Activated CD4-positive, alpha-beta T cell treated with anti-CD3 and anti-CD28 coated beads, Interleukin-2, amount 10 ng/mL, durations not matched to agents 7 days and 5 days (primary cell): ENCODE measurements at places on chromosomes 16 and 17.

GRCh38 chr17:38451840-38452529 lies 23.7 kb downstream of the ARHGAP23 start:
- DNase-seq, result no peak

DNA sequence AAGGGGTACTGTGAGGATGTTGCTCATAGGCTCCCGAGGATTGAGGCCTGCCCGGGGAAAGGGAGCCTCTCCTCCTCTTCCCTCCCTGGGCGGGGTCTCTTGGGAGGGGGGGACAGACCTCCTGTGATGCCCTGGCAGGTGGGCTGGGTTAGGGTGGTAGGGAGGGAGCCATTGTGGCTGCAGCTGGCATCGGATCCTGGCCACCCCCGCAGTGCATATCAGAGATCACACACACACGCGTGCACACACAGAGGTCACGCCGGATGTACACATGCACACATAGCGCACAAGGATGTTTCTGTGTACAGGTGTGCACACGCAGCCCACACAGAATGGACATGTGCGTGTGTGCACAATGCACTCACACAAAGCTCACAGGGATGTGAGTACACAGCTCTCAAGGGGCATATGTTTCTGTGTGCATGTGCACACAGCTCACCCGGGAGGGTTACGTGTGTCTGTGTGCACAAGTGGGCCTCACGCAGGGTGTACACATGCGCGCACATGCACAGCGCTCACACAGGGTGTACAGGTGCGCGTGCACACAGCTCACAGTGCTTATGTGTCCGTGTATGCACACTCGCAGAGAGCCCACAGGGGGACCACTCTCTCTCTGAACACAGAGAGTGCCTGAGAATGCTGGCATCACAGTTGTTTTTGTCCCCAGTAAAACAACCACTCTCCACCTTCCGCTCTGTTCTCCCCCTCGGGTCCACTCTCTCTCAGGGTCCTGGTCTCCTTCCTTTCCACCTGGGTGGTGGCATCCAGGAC lies 2.4 kb downstream of the GJD3 start:
- no peak for DNase-seq

DNA sequence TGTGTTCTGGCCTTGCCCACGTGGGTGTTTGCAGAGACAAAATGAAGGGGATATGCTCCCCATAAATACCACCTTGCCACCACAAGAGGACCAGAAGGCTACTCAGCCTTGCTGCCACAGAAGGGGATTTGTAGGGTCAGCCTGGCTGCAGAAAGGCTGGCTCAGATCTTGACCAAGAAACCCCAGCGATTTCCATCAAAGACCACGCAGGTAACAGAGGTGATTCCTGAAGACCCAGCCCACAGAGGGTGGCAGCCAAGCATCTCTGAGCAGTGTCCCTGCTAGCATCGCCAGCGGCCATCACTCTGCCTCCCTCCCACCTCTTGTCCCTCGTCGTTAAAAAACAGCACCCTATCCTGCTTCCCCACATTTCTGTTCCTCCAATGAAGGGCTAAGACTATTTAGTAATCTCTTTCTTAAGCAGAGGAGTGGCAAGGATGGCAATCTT lies 54.9 kb downstream of the BEAN1 start:
- DNase-seq, result no peak

GRCh38 chr17:81499601-81499970 lies 13.0 kb downstream of the ACTG1 start:
- no peak for DNase-seq

GRCh38 chr17:42421507-42422338 lies 1.3 kb downstream of the CAVIN1 start:
- DNase-seq, result no peak

- peak; percentile 52 for DNase-seq
Measured at GRCh38 chr16:22898874-22899348, 84.9 kb downstream of the HS3ST2 start.

GRCh38 chr16:27317738-27318391 lies 4.1 kb downstream of the IL4R start:
- DNase-seq, result no peak
